NCI-H774 (cell line): ENCODE measurements at places on chromosomes 1 and 21.

- no peak for DNase-seq
These were observed 36.6 kb upstream of the TMEM52 start for GRCh38 chr1:1955621-1956094.

DNA sequence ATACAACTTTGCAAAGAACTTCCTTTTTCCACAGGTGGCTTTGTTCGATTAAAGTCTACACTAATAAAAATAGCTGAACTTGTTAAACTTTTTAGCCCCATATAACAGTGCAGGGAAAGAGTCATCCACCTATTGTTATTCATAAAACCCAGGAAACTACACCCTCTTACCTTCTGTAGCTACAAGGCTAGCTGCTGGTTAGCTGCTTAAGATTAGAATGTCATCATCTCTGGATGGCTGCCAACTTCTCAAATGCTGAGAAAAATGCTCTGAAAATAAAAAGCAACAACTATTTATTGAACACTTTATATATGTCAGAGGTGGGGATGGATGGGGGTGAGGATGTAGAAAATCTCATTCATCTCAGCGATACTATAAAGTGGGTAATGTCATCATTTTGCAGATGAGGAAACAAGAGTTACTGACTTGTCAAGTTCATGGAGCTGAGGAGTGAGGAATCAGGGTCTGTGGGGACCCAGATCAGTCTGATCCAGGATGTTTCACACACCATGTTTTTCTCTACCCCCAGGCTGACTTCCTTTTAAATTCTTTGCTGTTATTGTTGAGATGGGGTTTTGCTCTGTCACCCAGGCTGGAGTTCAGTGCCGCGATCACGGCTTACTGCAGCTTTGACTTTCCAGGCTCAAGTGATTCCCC lies 17.1 kb downstream of the ATP5PF start:
- DNase-seq, result no peak

DNA sequence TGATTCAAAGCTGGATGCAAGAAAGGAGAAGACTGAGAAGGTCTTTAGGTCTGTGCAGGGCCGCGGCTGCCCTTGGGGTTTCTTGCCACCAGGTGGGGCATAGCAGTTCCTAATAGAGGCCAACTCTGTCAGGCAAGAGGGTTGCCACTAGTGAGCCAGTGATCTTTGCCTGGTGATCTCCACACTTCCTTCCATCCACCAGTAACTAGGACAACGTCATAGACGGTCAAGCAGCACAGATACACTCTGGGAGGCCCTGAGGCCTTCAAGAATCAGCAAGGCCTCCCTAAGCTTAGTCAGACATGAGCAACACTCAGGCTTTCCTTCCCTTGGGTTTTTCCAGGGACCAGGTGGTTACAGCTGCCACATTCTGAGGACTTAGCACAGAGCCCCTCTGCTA lies 32.9 kb upstream of the ATP2B4 start:
- no peak for DNase-seq

DNA sequence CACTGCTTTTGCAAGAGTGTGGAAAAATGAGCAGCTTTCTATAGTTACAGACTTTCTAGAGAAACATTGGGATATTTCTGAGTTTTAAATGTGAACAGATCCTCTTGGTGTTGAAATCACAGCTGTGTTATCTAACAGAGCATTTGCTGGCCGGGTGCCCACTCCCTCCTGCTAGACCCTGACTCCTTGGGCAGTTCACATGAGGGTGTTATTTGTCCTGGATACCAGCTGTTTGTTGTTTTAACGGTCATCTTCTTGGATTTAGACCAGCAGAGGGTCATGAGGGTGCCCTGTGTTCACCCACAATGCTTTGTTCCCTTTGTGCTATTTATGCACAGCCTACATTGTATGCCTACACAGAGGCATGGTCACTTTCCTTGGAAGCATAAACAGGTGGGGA lies 67.1 kb downstream of the CENPF start:
- no peak for DNase-seq

GRCh38 chr1:54331091-54331772 lies 75.0 kb downstream of the SSBP3 start:
- DNase-seq, result no peak

- no peak for DNase-seq
These were observed 85.1 kb downstream of the PLPP3 start for GRCh38 chr1:56494306-56494705.

DNA sequence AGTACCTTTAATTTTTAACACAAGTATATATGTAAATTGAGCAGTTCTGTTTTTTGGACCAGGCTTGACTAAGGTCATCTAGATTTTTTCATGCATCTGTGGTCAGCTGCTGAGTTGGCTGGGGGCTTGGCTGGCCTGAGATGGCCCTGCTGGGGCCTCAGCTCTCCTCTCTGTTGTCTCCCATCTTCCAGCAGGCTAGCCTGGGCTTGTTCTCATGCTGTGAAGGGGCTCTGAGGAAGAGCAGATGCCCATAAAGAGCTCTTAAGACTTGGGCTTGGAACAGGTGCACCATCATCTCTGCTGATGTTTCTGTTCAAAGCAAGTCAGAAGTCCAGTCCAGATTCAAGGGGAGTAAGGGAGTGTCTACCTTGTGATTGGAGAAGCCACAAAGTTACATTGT lies 51.2 kb upstream of the TNR start:
- DNase-seq, result no peak

- no peak for DNase-seq
These were observed 11.5 kb upstream of the TMEM51 start for GRCh38 chr1:15141935-15142539.

DNA sequence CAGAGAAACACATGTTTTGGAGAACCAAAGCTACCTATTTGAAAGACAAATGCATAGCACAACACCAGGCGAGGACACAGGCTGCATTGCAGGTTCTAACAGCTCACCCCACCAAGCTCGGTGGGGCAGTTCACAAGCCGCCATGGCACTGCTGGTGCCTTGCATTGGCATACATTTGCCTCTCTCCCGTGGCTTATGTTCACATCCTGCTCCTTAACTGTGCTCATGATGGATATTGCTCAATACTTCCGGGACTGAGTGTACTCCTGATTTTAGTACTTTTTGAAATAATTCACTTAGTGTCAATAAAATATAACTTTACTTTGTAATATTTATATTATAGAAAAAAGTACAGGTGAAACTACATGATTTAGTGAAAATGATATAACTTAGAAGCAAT lies 1187.4 kb upstream of the NCAM2 start:
- no peak for DNase-seq

GRCh38 chr21:35971824-35972223 lies 88.5 kb downstream of the SETD4 start:
- DNase-seq, result no peak

DNA sequence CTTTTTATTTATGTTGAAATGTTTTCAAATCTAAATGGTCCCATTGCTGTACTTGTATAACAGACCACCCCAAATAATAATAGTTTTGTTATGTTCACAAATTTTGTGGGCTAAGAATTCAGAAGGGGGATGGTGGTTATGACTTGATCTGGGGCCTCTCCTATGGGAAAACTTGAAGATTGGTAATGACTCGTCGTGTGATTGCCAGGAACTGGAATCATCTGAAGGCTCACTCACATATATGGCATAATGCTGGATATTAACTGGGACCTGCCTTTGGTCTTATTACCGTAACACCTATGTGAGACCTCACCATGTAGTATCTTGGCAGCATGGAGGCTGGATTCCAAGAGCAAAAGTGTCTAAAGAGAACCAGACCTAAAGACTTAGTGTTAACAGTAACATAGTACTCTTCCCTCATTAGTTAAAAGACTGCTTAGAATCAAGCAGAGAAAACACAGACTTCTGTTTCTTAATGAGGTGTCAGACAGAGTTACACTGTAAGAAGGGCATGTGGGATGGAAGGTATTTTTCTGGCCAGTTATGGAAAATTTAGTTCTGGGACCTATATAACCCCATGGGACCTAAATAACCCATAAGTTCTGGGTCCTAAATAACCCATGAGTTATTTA lies 11.9 kb downstream of the LYPLAL1 start:
- DNase-seq, result no peak

- no peak for DNase-seq
These were observed 6.8 kb upstream of the PPP1R15B start for GRCh38 chr1:204418174-204419063.

DNA sequence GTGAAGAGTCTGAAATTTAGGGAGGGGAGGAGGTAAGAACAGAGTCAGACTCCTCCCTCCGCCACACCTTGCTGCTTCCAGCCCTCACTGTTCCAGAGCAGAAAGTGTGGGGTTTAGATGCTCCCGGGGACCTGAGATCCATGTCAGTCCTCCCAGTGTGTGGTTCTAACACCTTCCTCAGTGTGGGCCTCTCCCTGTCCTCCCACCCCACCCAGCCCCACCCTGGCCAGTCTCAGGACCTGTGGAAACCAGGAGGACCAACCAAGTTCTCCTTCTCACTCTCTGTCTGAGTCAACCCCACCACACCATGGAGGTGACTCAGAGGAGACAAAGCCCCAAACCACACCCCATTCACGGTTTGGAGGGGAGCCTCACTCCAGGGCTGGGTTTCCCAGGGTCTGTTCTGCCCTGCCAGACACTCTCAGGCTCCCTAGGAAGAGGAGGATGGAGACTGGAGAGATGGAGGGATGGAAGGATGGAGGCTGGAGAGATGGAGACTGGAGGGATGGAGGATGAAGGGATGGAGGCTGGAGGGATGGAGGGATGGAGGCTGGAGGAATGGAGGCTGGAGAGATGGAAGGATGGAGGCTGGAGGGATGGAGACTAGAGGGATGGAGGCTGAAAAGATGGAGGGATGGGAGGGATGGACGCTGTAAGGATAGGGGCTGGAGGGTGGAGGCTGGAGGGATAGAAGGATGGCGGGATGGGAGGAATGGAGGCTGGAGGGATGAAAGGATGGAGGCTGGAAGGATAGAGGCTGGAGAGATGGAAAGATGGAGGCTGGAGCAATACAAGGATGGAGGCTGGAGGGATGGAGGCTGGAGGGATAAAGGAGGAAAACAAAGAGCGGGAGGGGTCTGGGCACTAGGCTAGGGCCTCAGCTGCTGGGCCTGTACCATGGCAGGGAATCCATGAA lies 100.9 kb upstream of the RUNX3 start:
- no peak for DNase-seq

DNA sequence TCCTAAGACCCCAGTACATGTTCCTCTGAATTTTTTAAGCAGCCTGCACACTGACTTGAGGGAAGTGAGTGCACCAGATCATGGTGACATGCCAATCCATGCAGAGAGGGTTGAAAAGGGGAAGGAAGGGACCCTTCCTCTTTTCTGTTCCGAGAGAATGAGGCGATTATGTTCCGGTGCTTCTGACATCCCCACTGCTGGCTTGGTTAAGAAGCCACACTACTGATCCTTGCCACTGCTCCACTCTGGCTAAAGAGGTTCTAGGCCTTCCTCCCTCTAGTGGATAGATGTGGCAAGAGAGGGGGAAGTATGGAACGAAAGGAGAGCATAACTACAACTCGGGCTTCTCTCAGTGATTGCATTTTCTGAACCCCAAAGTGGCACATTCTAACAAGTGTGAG lies 1.8 kb upstream of the CYB5R1 start:
- no peak for DNase-seq

DNA sequence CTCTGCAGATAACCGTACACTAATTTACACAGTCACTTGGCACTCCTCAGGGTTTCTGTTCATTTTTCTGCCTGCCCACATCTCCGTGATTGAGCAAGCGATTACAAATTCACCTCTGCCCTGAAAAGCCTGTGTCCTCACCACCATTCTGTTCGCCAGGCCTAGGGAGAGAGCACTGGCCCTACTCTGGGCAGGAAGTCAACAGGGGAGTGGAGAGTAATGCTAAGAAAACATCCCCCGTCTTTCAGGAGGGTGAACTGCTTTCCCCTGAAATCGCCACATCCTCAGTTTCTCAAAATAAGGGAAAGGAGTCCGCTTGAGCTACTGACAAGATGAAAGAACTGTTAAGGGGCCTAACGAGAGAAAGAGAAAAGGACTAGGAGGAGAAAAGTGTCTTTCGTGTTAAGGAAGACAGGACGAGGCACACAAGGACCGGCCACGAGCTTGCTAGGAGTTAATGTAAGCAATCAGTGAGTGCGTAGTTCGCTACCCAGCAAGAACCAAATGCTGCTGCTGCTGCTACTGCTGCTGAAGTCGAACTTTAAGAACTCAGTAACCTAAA lies 632 bp downstream of the PEX19 start:
- DNase-seq, result no peak

DNA sequence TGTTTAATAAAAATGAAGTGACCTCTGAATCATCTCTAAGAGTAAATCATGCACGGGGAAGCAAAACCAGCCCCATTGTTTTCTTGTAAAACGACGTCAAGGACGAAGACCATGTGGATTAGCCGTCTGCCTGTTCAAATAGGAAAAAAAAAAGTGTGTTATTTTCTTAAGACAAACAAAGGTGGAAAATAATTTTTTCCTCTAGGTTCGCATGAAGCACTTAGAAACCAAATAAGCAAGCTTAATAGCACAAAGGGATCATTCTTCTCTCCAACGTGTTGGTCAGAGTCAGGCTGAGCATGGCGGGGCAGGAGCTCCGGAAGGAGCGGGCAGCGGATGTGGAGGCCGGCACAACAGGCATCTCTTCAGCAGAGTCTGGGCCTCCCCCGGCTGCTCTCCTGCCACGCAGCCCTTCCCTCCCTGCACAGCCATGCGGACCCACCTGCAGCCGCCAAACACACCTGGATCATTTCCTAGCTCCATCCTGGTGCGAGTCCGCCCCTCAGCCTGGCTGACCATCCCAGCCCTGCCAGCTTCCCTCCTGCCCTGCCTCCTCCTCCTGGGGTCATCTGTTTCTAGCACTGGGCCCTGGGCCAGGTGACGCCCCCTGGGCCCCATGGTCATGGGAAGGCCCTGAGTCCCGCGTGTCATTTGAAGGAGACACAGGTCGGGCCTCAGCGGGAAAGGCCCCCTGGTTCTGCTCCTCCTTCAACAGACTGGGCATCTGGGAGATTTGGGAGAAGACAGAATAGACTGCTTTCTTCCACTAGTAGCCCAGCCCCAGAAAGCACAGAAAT lies 40.2 kb downstream of the MX1 start:
- no peak for DNase-seq

- DNase-seq, result no peak
These were observed 48.3 kb downstream of the MPZL1 start for GRCh38 chr1:167770127-167770526.

DNA sequence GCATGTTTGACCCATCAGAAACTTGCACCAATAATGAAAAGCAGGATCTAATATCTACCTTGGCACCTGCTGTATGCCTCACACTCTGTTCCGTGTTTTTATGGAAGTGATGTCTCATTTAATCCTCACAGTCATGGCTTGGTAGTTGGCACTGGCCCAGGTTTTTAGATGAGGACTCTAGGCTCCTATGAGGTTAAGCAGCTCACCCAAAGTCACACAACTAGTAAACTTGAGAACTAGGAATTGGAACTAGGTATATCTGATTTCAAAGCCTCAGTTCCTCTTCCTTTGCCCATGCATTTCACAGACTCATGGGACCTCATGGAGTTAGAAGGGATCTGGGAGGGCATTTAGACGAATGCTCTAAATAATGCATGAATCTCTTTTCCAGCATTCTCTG lies 21.3 kb upstream of the TARBP1 start:
- DNase-seq, result no peak

DNA sequence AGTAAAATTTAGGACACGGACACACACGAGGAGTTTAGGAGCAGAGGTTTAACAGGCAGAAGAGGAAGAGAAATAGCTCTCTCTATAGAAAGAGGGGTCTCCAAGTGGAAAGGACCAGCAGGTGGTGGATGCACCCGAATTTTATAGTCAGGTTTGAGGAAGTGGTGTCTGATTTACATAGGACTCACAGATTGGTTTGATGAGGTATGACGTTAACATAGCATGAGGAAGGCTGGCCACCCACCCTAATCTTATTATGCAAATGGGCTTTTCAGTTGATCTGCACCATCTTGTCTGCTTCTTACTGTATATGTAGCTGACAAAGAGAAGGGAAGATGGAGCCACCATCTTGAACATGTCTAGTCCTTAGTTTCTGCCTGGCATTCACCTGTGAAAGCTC lies 52.5 kb upstream of the RGS2 start:
- no peak for DNase-seq

GRCh38 chr1:39238476-39238875 lies 34.0 kb downstream of the MACF1 start:
- no peak for DNase-seq
